Kidney epithelial cell (primary cell): ENCODE measurements at places on chromosomes 11 and 22. TPM values are rescaled to one million over a fixed set of nuclear protein-coding genes. Genes with fewer than 3 reads are reported as not detected.
A peak's percentile ranks its signal among the peaks of the same experiment; 100 is the strongest.

- DNase-seq = no peak
Observed at GRCh38 chr11:35619855-35620640, 1.8 kb downstream of the FJX1 start.

Gene CELF1
- total RNA-seq = 76.3 and 90.6 TPM in 2 replicates

Gene GPHA2
- total RNA-seq = not detected in 2 replicates

Gene DCDC1
- 0.21 and 0.48 TPM in 2 replicates for total RNA-seq

- peak; percentile 34 for DNase-seq
Observed at GRCh38 chr11:1572197-1573076, at the start of gene DUSP8. TSS of gene DUSP8 (minus strand) at chr11:1572271. CDS start at chr11:1565826, 6,445 bp downstream.

DNA sequence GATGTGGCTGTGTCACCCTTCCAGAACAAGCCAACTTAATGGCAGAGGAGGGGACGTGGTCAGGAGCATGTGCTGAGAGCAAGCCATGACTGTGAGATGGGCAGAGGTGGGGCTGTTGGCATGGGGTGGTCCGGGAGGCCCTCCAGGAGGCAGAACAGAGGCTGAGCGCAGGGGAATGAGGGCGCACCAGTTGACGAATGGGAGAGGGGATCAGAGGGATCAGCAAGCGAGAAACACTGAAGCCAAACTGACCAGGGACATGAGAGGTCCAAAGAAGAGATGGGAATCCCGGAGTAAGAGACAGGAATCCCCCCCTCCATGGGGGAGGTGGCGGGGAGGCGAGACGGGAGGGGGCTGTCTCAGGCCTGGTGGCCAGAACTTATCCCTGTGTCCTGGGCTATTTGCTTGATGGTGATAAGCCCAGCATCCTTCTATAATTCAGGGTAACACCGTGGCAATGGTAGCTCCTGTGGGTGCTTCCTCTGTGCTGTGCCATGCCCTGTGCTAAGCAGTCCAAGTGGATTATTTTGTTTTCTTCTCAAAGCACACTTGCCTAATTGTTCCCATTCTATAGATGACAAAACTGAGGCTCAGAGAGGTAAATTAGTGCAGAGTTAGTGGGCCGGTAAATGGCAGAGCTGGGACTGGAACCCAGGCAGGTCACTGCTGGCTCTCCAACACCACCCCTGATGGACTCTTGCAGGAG, 83.4 kb upstream of the SHISAL1 start:
- no peak for DNase-seq

GRCh38 chr22:39220450-39220849, 24.3 kb downstream of the PDGFB start:
- no peak for DNase-seq

Gene JHY
- total RNA-seq = 3.4 and 3.6 TPM in 2 replicates

DNA sequence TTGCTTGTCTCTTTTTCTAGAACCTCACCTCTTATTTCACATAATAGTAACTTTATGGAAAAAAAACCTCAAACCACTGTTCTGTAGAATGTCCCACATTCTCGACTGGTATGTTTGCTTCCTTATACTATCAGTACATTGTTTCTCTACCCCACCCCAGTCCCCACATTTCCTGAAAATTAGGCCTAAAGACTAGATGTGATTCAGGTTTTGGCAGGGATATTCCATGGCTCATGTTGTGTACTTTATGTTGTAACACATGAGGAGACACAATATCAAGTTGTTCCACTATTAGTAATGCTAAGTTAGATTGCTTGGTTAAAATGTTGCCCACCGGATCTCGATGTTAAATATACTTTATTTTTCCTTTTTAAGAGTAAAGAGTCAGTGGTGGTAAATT, 34.7 kb downstream of the DDIAS start:
- no peak for DNase-seq

DNA sequence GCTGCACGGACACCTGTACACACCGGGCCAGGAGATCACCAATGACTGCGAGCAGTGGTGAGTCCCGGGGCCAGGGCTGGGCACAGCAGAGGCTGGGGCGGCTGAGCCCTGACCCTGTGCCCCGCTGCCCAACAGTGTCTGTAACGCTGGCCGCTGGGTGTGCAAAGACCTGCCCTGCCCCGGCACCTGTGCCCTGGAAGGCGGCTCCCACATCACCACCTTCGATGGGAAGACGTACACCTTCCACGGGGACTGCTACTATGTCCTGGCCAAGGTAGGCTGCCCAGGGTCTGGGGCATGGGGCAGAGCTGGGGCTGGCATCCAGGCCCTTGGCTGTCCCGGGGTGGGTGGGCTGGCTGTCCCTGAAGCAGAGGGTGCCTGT, 7.7 kb downstream of the MUC2 start:
- DNase-seq = no peak

Gene TMEM218
- 19.6 and 28.3 TPM in 2 replicates for total RNA-seq

- no peak for DNase-seq
Observed at GRCh38 chr11:104649002-104649401, 249.3 kb downstream of the CASP12 start.

Gene APOBEC3A
- total RNA-seq = 0.34 and 1.0 TPM in 2 replicates

Gene TUBA8
- 2.2 TPM in 1 of 2 replicates, not detected in the other for total RNA-seq

DNA sequence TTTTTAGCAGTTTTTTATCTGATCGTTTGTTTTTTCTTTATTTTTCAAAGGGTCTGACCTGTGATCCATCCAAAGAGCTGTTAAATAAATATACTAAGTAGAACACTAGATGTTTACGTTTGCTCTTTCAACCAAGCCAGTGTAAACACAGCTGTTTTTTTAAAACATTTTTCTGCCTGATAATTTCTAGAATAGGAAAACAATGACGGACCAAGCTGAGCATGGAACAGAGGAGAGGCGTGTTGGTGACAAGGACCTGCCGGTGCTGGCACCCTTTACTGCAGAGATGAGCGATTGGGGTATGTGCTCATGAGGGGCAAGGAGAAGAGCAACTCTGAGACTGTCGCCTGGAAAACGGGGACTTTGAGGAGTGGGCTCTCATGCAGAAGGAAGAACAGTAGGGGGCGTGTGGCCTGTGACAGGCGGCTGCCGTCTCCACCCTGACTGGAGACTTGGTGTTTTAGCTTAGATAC, 28.6 kb upstream of the PANX2 start:
- DNase-seq = no peak

GRCh38 chr11:97143463-97143862, 753.6 kb downstream of the JRKL start:
- no peak for DNase-seq
